A172 (cell line): ENCODE measurements at places on chromosomes 5 and 9. TPM values are rescaled to one million over a fixed set of nuclear protein-coding genes. Genes with fewer than 3 reads are reported as not detected.

DNA sequence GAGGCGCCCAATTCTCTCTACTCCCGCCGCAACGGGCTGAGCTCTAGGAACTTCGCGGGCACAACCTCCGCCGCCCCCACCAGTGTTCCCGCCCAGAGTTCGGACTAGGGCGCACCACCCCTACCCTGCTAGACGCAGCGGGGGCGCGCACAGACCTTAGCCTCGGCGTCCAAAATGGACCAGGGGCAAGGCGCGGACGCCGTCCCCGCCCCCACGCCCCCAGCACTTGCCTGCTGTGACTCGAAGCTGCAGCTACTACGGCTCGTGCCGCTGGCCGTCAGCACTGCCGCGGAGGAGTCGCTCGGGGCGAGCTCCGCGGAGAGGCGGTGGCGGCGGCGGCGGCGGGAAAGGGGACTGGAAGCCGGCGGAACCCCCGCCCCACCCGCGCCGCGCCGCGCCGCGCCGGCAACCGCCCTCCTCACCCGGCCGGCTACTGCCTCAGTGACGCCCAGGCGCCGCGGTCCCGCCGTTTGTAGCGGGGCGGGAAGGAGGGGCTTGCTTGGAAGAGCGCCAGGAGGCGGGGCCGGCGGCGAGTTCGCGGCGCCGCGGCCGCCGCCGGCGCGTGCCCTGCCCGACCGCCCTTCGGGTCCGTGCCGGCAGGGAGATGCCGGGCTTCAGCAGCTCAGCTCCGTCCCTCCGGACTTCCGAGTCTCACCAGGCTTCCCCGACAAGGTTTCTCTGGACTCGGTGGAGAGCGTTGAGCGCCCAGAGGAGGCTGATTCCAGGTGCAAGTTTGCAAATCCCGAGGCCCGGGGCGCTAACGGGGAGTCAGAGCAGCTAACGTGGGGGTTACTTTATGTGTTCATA is 4.5 kb downstream of the ELAVL2 start:
- no peak for DNase-seq

The FAM193B gene
- total RNA-seq = 21.8 and 28.7 TPM in 2 replicates

The KCNT1 gene
- total RNA-seq = not detected in 2 replicates

DNA sequence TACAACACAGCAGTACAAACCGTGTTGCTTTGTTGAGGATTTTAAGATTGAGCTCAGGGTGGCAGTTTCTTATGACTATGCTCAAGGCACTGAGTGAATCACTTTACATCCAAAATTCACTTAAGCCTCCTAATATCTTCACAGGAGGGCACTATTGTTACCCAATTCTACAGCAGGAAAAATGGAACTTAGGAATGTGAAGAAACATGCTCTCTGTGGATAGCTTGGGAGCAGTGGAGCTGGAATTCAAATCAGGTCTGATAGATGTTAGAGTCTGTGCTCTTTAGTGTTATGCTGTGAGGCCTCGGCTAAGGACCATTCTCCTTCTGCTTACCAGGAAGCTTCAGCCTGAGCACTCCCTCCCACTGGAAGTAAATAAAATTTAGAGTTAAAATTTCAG is 18.7 kb upstream of the HMHB1 start:
- DNase-seq = no peak

DNA sequence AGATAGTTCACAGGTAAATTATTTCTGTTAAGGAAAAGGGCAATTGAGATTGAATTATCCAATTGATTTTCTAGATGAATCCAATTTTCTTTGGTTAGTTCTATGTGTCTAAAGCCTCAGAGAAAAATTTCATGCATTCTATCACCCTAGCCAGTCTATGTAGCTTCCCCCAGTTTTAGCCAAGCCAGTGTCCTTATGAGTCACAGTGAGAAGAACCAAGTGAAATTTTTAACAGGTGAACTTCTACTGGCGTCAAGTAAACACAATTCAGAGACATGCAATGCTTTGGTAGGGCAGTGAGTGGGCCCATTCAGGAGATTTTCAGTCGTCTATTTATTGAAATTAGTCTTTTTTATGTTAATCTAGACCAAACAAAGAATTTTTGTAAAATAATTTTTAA is 1077.4 kb upstream of the ARRDC3 start:
- no peak for DNase-seq

- no peak for DNase-seq
These were observed 20.6 kb upstream of the SV2C start for GRCh38 chr5:76062502-76063041.

The KCNN2 gene
- total RNA-seq = not detected in 2 replicates

The CTSV gene
- 41.3 and 41.7 TPM in 2 replicates for total RNA-seq

- DNase-seq = no peak
These were observed 94.3 kb upstream of the ARRDC3 start for GRCh38 chr5:91477408-91477807.

DNA sequence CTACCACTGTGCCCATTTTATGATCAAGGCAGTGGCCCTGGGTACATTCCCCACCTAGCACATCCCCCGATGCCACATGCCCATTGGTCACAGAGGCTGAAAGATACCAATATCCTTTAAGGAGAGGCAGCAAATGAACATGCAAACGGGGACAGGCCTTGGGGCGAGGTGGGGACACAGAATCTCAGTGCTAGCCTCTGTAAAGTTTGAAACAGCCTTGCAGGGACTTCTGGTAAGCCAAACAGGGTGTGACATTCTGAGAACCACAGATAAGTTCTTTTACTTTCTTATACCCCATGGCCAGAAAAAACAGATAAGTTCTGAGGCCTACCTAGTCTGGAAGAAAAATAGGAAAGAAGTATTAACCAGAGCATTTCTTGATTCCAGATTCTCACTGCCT is 60.5 kb downstream of the ACER2 start:
- no peak for DNase-seq

The IQGAP2 gene
- total RNA-seq = 1.8 and 8.3 TPM in 2 replicates

The NEUROG1 gene
- not detected in 2 replicates for total RNA-seq

- no peak for DNase-seq
These were observed 115.4 kb downstream of the EGFLAM start for GRCh38 chr5:38373743-38374142.

The C9orf43 gene
- total RNA-seq = 0.50 and 0.76 TPM in 2 replicates

GRCh38 chr5:178762391-178762790 is 31.9 kb upstream of the ZNF354A start:
- DNase-seq = no peak

GRCh38 chr9:76510041-76510440 is 51.1 kb downstream of the GCNT1 start:
- DNase-seq = no peak

The SNCAIP gene
- 3.2 and 4.7 TPM in 2 replicates for total RNA-seq

GRCh38 chr5:167602067-167602466 is 689.4 kb upstream of the WWC1 start:
- DNase-seq = no peak

- no peak for DNase-seq
These were observed 333.4 kb downstream of the YTHDC2 start for GRCh38 chr5:113846941-113847340.

DNA sequence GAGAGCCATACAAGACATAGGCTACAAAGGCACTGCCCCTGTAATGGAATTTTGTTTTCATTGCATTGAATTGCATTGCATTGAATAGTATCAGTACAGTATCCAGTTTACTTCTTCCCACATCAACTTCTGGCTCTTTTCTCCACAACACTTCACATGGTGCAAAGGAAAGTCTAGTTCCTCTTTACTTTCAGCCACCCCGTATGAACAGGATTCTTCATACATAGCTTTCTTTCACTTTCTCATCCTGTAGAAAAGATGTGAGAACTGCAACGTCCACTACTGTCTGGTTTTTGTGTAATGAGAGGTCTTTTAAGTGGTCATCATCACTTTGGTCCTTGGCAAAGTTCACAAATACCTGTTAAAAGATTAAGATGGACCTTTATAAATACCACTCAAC is 20.2 kb downstream of the NIPSNAP3B start:
- DNase-seq = no peak
